ENCODE measurements at places on chromosomes 6 and 20. TPM values are rescaled to one million over a fixed set of nuclear protein-coding genes. Genes with fewer than 3 reads are reported as not detected.

GRCh38 chr20:46657618-46658017 lies 6.4 kb upstream of the SLC13A3 start:
- no peak for DNase-seq

DNA sequence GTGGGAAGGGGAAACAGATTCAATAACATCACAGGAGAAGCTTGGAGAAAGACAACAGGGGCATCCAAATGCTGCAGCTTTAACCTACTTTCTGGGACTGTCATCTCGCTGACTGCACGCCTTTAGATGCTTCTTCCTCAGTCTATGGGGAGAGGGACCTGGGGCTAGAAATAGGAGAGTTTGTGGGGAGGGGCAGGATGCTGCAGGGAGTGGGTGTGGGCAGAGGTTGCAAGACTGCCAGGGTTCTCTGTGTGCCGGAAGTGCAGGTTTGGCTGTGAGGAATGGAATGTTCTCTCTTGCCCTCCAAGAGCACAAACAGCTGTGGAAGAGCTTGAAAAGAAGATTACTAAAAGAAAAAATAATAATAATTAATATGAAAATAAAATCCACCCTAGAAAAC lies 93.2 kb downstream of the FOXO3 start:
- DNase-seq: peak; percentile 81

GRCh38 chr20:53666144-53666543 lies 72.5 kb upstream of the ZNF217 start:
- no peak for DNase-seq

GRCh38 chr20:63508072-63508768 lies 9.3 kb upstream of the EEF1A2 start:
- no peak for DNase-seq

FAM217A gene
- not detected for total RNA-seq
